ENCODE measurements at places on chromosomes 1 and 21.

- DNase-seq, result no peak
These were observed 73.0 kb downstream of the DAP3 start for GRCh38 chr1:155761736-155762405.

GRCh38 chr1:56194701-56195300, 384.6 kb downstream of the PLPP3 start:
- no peak for DNase-seq

DNA sequence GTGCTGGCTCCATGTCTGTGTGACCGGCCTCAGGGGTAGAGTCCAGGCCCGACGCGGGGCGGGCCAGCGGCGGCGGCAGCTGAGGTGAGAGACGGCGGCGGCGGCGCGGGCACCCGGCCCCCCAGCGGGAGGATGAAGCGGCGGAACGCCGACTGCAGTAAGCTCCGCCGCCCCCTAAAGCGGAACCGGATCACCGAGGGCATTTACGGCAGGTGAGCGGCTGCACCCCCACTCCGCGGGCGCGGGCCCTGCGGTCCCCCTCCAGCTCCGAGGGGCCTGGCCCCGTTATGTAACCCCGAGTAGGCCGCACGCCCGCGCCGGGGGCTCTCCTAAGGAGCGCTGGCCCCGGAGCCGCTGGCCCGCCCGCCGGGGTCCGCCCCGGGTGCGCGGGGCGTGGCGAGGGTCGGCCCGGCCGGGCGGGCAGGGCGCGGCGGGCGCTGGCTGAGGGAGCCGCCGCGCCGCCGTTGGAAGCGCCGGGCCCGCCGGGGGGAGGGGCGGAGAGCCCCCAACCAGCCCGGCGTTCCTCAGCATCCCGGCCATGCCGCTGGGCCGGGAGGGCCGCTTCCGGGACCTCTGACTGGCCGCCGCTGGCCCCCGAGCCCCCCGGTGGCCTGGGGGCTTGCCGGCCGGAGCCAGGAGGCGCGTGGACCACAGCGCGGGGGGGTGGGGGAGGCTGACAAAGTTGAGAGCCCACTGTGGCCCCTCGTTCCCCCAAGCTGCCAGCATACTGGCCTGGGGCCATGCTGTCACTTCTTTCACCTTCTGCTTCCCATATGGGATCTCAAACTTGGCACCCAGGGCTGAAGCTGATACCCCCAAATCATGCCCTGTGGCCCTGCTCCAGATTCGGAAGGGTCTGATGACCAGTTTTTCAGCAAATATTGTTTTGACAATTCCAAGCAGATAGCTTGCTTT, 527 bp downstream of the MACO1 start:
- peak; percentile 68 for DNase-seq

- DNase-seq, result peak; percentile 75
These were observed 29.9 kb downstream of the FUBP1 start for GRCh38 chr1:77948841-77949424.

Measured in NCI-H82 (cell line).